Hindlimb muscle (tissue), 1 donor: ENCODE measurements at places on chromosomes 7 and 10.

- no peak for DNase-seq
Measured at GRCh38 chr10:131997366-131998049, 15.8 kb upstream of the BNIP3 start.

GRCh38 chr10:132359305-132360040 is 27.5 kb downstream of the LRRC27 start:
- no peak for DNase-seq

GRCh38 chr10:31557854-31558253 is 238.8 kb downstream of the ZEB1 start:
- no peak for DNase-seq

DNA sequence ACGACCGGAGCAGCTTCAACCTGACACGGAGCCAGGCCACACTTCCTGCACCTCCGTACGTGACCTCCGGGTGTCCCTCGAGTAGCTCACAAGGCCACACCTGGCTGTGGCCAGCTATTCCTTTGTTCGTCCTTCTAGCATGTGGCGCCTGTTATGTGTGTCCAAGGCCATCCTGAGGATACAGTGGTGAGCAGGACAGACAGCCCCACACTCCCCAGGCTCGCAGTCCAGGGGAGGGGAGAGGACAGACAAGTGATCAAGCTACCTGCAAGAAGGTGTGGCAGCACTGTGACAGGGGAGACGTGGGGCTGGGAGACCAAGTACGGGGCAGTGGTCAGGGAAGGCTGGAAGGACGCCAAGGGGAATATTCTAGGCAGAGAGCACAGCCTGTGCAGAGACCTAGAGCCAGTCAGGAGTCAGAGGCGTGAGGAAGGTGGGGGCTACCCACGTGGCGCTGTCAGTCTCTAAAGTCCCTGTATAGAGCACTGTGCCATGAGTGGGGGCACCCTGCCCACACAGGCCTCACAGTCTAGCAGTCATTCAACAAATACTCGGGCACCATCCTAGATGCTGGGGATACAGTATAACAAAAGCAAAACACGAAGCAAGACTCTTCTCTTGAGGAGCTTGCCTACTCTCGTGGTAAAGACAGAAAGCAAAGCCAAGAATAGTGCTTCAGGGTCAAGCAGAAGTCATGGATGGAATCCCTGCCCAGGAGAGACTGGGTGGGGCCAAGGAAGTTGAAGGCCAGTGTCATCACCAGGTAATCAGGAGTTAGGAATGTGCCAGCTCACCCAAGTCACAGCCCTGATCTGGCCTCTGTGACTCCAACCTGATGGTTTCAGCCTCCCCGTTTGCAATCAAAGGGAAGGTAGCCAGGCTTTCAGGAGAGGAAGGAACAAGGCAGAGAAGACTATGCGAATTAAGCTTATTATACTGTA is 58.6 kb downstream of the PROSER2 start:
- DNase-seq = no peak

- DNase-seq = no peak
Measured at GRCh38 chr10:46229144-46229563, 57.6 kb upstream of the ANTXRL start.

- no peak for DNase-seq
Measured at GRCh38 chr7:101124376-101125056, 2.4 kb upstream of the SERPINE1 start.

DNA sequence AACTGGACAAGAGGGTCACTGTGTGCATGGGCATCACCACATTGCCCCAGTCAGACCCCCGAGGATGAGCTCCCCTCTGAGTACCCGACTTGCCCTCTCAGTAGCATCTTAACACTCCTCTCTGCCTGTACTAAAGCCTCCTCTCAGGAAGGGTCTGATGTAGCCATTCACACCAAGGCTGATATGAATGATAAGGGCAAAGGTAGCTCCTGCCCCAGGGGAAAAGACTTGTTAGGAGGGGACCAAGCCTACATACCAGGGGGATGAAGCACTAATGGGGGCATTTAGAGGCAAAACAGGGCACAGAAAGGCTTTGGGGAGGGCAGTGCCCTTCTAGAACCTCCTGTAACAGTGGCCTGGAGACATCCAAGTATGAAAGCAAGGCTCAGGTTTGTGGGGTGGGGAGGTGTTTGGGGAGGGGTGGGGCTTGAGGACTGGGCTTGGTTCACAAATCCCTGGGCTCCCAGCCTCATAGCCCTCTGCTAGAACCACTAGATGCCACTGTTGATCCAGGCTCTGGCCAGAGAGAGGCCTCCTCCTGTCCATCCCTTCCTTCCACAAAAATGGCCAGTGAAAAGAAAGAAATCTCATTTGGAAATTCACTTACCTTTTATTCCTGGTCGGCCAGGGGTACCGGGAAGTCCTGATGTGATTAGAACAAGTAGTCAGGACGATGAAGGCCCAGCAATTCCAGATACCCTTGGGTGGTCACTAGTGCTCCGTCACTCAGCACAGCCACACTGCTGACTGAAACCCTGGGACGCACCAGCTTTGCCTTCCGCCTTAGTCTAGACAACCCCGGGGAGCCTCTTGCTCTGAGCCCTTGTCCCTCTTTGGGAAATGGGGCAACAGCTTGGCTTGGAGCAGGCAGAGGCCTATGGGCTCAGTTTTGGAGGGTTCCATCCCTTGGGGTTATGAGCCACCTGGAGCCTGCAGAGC is 40.3 kb downstream of the COL17A1 start:
- no peak for DNase-seq

DNA sequence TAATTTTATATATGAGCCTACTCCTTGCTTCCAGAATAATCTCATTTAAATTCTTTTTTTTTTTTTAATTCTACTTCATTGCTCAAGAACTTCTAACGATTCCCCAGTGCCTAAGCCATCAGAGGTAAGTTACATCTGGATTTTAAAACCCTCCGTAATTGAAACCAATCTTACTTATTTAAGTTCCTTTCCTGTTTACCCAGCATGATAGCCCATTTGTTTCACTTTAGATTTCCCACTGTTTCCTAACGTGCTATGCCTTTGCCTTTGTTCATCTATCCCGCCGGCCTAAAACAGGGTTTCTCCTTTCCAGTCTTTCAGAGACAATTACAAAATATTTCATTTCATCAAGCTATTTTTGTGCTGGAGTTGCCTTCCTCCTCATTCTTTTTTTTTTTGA is 75.8 kb upstream of the ETV1 start:
- no peak for DNase-seq

DNA sequence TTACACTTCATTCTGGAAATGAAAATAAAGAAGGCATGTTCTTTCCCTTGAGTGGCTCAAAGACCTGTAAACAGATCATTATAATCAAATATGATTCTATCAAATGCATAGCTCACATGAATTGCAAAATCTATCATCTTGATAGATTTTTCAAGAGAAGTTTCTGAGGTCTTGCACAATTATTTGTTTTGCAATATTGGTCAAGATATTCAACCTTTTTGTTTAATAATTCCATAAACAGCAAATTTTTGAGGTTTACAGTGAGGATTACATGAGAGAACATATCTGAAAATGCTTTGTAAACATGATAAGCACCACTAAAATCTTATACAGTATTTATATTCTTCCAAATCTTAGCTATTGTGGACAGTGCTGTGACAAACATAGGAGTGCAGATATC is 160.8 kb downstream of the HDAC9 start:
- no peak for DNase-seq

DNA sequence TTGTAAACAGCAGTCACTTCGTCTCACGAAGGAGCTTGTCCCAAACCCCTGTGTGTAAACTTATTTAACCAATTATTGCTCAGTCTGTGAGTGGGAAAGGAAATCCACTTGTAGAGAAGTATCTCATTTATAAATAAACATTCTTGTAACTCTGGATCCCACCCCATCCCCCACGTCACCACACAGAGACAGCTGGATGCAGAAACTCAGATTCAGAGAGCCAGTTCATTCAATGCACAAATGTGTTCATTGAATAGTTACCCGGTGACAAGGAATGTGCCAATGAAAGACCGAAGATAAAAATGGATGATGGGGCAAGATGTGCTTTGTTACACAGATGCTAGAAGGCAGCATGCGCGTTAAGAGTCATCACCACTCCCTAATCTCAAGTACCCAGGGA is 8.3 kb upstream of the OCM start:
- DNase-seq = no peak
